Smooth muscle cell of the umbilical artery (primary cell): ENCODE measurements at places on chromosomes 1 and 21. TPM values are rescaled to one million over a fixed set of nuclear protein-coding genes. Genes with fewer than 3 reads are reported as not detected.

The EPHX1 gene
- 16.6 and 20.5 TPM in 2 replicates for total RNA-seq

The IL19 gene
- total RNA-seq: not detected in 2 replicates

The NFASC gene
- total RNA-seq: 10.1 and 35.9 TPM in 2 replicates

The CFAP74 gene
- total RNA-seq: not detected in 2 replicates

The PLA2G2C gene
- not detected in 2 replicates for total RNA-seq

The CFHR1 gene
- 0.18 and 0.30 TPM in 2 replicates for total RNA-seq

The KLHDC9 gene
- 1.2 and 1.5 TPM in 2 replicates for total RNA-seq

The NEK2 gene
- 2.1 and 17.3 TPM in 2 replicates for total RNA-seq

The KCNN3 gene
- total RNA-seq: under 0.01 and 0.32 TPM in 2 replicates

The IFNLR1 gene
- total RNA-seq: not detected in 2 replicates
